HepG2 (cell line): ENCODE measurements at places on chromosomes 4 and X.

- no peak for DNase-seq
Observed at GRCh38 chr4:145861336-145862318, 77.0 kb downstream of the ZNF827 start.

- DNase-seq: peak; percentile 61
Observed at GRCh38 chrX:80807992-80808735, 1.5 kb downstream of the BRWD3 start.

GRCh38 chr4:112099701-112100297 is 45.5 kb upstream of the FAM241A start:
- DNase-seq: peak; percentile 57

GRCh38 chr4:158824425-158825274 is 55.8 kb downstream of the FNIP2 start:
- no peak for DNase-seq

DNA sequence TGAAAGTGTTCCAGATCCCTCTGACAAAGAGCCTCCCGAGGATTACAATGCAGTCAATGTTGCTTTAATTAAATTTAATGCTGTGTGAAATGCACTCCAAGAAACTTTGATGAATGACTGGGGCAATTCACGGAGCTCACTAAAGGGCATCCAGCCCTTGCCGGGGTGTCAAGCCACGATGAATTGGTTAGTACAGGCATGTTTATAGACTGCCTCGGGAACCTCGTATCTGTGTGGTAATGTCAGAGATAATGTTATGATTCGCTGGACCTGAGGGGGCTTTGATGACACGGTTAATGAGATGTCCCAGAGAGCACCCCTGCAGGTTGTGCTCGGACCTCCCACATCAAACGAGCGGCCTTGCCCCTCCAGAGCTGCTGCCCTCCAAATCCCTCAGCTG is 428.8 kb downstream of the NKX6-1 start:
- DNase-seq: no peak

DNA sequence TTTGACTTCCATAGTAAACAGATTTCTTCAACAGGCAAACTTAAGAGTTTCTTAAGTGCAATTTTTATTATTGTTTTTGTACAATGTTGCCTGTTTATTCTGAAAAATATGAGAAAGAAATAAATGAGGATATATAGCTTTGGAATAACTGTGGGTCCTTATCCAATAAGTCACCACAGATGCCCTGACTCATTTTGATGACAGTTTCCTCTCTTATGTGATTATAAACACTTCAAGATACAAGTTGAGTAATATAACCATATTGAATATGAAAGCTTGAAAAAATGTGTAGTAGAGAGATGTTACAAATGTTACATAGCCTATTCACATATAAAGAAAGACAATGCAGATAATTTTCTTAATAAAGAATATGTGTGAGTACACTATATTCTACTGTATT is 931.6 kb downstream of the RAPGEF2 start:
- no peak for DNase-seq

DNA sequence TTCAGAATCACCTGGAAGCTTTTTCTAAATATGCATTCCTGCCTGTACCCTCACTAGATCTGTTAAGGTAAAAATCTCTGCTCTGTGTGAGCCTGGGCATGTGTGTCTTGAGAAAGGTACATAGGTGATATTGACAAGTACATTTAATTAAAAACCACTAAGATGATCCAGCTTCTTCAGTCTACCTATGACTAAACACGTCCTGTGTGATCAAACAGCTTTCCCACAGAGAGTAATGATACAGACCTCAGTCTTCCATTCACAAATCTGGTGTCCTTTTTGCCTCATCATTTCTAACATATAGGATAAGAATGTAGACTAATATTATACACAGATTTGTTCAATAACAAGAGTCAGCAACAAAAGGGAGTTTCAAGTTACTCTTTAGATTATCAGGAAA is 42.6 kb downstream of the GALNT7 start:
- no peak for DNase-seq

- DNase-seq: no peak
Observed at GRCh38 chr4:103499094-103499493, 220.7 kb downstream of the TACR3 start.

DNA sequence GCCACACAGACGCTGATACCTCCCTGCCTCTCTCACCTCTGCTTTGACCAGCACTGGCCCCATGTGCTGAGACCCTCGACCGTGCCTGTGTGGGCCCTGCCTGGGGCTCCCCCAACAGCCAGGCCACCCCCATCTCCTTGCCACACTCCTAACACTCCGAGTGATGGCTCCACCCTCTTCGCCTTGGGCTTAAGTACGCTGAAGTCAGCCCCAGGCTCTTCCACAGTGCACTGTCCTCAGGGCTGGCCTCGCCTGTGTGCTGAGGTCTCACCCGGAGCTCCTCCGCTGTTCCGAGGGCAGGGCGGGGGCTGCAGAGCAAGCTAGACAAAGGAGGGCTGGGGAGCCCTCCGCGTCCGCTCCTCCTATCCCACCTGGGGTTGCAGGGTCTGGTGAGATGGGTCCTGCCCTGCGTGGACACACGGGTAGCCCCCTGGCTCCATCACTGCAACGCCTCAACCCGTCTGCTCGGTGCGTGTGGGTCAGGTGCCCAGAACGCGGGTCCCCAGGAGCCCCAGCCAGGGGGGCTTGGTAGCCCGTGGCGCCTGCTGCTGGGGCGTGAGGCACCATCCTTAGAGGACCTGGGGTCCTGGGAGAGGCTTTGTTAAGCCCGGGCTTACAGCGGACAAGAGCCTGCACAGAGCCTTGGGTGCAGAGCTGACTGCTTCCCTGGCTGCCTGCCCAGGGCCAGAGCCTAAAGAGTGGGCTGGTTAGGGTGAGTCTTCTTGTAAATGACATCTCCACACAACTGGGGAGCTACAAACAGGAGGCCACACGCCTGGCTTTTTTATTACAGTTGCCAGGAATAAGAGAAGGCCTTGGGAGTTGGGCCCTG is 42.6 kb upstream of the NKX1-1 start:
- no peak for DNase-seq

- peak; percentile 0 for DNase-seq
Observed at GRCh38 chrX:95346856-95347255, 1337.8 kb upstream of the DIAPH2 start.

- DNase-seq: no peak
Observed at GRCh38 chrX:3514996-3515395, 168.5 kb upstream of the MXRA5 start.

GRCh38 chr4:76703123-76703490 is 194.8 kb downstream of the SOWAHB start:
- DNase-seq: no peak

- peak; percentile 3 for DNase-seq
Observed at GRCh38 chrX:128106630-128107029, 54.4 kb upstream of the ACTRT1 start.
